ENCODE measurements at places on chromosomes 11 and 22. TPM values are rescaled to one million over a fixed set of nuclear protein-coding genes. Genes with fewer than 3 reads are reported as not detected.

GRCh38 chr22:37260901-37261336 lies 16.9 kb upstream of the RAC2 start:
- peak; percentile 65 for DNase-seq

DNA sequence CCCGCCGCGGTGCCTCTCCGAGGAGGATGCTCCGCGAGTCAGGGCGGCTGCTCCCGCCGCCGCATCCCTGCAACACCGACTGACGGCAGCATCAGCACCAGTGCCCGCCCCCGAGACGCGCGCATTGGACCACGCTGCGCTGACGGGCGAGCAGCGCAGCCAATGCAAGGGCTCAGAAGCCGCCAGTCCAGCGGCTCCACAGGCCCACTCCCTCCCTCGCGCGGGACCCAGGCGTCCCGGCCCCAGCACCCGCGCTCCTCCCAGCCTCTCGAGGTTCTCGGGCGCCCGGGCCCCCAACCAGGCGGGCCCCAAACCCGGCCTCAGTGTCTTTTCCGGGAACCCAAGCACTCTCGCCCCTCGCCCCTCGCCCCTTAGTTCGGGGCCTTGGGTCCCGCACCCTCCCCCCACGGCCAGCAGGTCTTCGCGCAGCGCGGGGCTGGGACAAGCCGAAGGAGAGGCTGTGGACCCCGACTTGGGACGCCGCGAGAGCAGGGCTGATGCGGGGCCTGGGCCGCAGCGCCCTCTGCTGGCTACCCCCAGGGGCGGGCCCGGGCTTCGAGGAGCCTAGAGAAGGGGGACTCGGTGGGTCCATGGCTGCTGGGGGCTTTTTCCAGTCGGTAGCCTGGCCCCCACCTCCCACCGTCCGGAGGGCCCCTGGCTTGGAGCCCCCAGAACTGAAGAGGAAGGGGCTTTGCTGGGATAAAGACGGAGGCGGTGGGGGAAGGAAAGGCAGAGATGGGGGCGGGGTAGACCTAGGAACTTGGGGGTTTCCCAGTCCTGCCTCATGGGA lies at the start of gene NRXN2:
Gene NRXN2, minus strand, starts transcription at position 81 of the 790 bp plus-strand sequence. CDS start 9,498 bp downstream, outside the sequence.
- DNase-seq = peak; percentile 92

DNA sequence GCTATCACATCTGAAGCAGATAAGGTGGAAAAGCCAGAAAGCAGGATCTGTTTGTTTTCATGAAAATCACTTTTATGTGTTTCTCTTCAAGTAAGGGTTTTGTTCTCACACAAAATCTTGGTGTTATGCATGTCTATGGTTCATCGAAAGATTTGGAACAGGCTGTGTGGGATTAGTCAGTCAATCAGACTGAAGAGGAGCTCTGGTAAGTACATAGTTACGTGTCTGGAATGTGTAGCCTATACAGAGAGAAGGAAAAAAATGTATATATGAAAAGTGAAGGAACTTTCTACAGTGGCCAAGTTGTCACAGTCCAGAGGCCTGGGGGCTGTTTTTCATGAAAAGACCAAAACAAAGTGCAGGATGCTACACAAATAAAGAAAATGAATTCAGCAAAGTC lies 156.7 kb downstream of the CNTN5 start:
- no peak for DNase-seq

DNA sequence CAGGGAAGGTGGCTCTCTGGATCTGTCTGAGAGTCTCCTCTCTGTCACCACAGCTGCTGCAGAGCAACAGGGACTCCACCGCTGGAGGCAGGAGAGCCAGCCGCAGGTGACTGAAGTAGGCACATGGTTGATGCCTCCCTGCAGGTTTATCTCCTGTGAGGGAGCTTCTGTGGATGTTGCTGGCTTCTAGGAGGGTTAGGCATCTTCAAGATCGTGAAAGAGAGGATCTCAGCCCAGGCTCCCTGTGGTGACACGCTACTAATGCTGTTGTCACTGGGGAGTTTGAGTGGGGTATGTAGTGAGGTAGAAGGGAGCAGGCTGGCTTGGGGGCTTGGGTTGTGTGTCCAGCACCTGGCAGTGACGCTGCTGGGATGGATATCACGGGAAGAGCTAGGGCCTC lies 34.1 kb downstream of the DAGLA start:
- no peak for DNase-seq

- DNase-seq = no peak
Measured at GRCh38 chr11:34653031-34653430, 32.1 kb downstream of the EHF start.

DNA sequence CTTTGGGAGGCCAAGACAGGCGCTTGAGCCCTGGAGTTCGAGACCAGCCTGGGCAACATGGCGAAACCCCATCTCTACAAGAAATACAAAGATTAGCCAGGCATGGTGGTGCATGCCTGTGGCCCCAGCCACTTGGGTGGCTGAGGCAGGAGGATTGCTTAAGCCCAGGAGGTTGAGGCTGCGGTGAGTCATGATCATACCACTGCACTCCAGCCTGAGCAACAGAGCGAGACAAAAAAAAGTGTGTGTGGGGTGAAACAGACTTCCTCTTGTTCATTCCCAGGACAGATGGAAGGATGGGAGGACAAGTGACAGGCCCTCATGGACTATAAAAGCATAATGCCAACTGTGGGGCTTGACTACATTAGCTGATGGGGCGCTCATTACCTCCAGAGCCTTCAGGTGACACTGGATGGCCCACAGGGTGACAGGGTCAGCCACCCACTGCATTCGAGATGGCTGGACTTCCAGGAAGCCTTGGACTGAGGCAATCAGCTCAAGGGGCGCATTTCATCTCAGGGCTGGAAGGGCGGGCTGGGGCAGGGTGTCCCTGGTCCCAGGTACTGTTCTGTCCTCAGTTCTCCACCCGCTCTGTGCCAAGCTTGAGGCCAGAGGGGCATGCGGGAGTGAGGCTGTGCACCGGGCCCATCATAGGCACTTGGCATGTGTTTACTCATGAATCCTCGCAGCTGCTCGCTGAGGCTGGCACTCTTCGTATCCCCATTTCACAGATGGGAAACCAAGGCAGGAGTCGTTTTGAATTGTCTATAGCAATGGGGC lies 12.5 kb downstream of the NPTXR start:
- DNase-seq = no peak

DNA sequence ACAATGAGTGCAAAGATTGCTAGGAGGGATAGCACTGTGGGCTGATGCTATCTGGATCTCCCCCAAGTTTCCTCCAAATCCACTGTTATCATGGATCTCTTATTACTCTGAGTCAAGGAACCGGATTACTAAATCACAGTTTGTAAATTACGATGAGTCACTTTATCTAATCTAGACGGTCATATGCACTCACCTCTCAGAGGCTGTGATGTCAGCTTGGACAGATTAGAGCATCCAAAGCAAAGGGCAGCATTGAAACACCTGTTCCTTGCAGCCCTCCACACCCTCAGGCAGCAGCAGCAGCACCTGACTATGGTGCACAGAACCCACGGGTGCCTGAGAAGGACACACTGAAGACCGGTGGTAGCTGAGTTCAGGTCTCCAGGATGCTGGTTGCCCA lies 14.0 kb upstream of the POU2AF1 start:
- no peak for DNase-seq

- DNase-seq = no peak
Measured at GRCh38 chr11:65859812-65860277, 388 bp upstream of the MUS81 start.

GRCh38 chr11:6771926-6772893 lies at the start of gene OR2AG2:
OR2AG2 (minus strand) TSS chr11:6771976; CDS start chr11:6768957, 3,019 bp downstream.
- no peak for DNase-seq

- no peak for DNase-seq
Measured at GRCh38 chr22:19105867-19106802, 16.1 kb downstream of the DGCR2 start.

DNA sequence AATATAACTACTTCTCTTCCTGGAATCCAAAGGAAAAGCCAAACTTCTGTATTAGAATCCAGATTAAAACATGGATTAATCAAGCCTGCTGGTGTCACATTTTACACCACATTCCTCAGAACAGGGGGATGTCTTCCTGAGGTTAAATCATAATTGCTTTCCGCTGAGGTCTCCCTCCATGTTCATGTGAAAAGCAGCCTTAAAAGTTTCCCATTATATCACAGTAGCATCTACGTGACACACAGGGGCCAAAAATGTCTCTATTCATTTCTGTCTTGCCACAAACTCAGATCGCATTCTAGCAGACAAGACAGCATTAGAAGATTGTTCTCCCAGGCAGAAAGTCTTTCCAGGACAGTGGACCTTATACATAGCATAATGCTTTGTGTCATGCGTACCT lies 788.7 kb downstream of the OPCML start:
- no peak for DNase-seq

The LRFN4 gene
- total RNA-seq = 50.4 TPM

The SLC35F2 gene
- total RNA-seq = 10.4 TPM

The GRAMD1B gene
- 81.5 TPM for total RNA-seq

The DNAJB13 gene
- 0.24 TPM for total RNA-seq

Measured in cardiac muscle cell (in vitro differentiated cells and primary cell).